ENCODE measurements at places on chromosomes 16 and 17. TPM values are rescaled to one million over a fixed set of nuclear protein-coding genes. Genes with fewer than 3 reads are reported as not detected.
A peak's percentile ranks its signal among the peaks of the same experiment; 100 is the strongest.

- no peak overlapping the region for H3K27ac ChIP-seq
- H3K27me3 ChIP-seq, result no peaks in the 10 kb centered on the region
- H3K4me3 ChIP-seq, result no peak overlapping the region
- H3K4me1 ChIP-seq, result no peaks in the 10 kb centered on the region
- H3K36me3 ChIP-seq, result no peaks in the 10 kb centered on the region
Measured at GRCh38 chr17:51909971-51910370, 248.5 kb downstream of the CA10 start.

GRCh38 chr17:75642784-75643642 is 9.8 kb downstream of the SMIM5 start:
- H3K36me3 ChIP-seq, result no peaks in the 10 kb centered on the region
- DNase-seq, result peak; percentile 81
- H3K27ac ChIP-seq, result no peak overlapping the region
- no peaks in the 10 kb centered on the region for H3K4me1 ChIP-seq
- no peak overlapping the region for H3K4me3 ChIP-seq

- DNase-seq, result no peak
- no peaks in the 10 kb centered on the region for H3K4me1 ChIP-seq
Measured at GRCh38 chr16:7992616-7993015, 597.7 kb downstream of the TMEM114 start.

DNA sequence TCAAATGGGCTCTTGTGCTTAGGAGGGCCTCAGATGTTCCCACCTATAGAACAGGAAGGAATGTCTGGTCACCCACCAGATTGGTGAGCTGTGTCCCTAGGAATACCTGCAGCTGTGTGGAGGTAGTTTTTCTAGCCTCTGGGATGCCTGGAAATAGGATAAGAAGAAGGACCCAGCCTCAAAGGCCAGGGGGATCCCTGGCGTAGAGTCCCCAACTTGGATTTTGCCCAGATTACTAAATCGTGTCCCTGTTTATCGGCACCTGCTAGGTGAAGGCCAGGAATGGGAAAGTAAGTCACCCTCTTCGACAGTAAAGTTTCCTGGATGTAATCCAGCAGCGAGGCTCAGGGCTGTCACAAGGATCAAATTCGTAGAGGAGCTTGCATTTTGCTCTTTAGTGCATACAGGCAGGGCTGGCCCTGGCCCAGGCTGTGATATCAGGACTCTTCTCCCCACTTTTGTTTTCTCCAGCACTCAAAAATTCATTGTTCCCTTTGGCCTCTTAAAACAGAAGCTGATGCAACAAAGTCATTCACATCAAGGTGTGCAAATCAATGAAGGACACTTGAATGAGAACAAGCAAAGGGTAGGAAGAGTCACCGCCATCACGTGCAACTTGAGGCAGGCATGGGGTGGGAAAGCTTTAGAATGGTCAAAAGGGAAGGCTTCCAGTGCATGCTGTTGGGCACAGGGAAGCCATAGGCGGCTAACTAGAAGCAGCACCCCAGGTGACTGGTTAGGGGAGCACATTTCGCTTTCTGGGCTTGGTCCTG is 7.5 kb downstream of the SLC13A2 start:
- no peak overlapping the region for H3K27ac ChIP-seq
- peaks cover 34% of the 10 kb centered on the region for H3K27me3 ChIP-seq
- H3K36me3 ChIP-seq, result no peaks in the 10 kb centered on the region
- no peak overlapping the region for H3K4me3 ChIP-seq
- DNase-seq, result peak; percentile 55

DNA sequence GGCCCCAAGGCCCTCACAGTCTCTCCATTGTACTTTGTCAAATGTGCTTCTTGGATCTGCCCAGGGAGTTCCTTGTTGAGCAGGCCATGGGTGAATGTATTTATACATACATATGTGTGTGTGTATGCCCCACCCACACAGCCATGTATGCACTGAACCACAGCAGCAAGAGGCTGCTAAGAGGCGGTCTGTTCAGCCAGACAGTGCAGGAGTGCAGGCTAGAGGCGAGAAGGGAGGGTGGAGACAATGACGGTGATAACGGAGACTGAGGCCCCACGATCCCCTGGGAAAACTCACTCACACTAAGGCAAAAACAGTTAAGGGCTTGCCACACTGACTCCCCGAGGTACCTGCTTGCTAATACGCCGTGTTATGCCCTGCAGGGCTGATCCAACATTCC is 151.0 kb upstream of the CDC42EP4 start:
- no peak overlapping the region for H3K27ac ChIP-seq
- DNase-seq, result peak; percentile 39
- H3K4me1 ChIP-seq, result no peaks in the 10 kb centered on the region
- no peaks in the 10 kb centered on the region for H3K27me3 ChIP-seq
- no peaks in the 10 kb centered on the region for H3K36me3 ChIP-seq
- H3K4me3 ChIP-seq, result no peak overlapping the region

- peaks cover 14% of the 10 kb centered on the region for H3K4me1 ChIP-seq
- no peaks in the 10 kb centered on the region for H3K36me3 ChIP-seq
- H3K27me3 ChIP-seq, result no peaks in the 10 kb centered on the region
- peak overlapping the region; percentile 46 for H3K27ac ChIP-seq
- no peak for DNase-seq
- no peak overlapping the region for H3K4me3 ChIP-seq
Measured at GRCh38 chr16:27264151-27264550, 4.4 kb downstream of the NSMCE1 start.

GRCh38 chr16:3095869-3096268 is 3.2 kb downstream of the ZSCAN10 start:
- no peak overlapping the region for H3K27ac ChIP-seq
- peak; percentile 93 for DNase-seq
- no peak overlapping the region for H3K4me3 ChIP-seq

DNA sequence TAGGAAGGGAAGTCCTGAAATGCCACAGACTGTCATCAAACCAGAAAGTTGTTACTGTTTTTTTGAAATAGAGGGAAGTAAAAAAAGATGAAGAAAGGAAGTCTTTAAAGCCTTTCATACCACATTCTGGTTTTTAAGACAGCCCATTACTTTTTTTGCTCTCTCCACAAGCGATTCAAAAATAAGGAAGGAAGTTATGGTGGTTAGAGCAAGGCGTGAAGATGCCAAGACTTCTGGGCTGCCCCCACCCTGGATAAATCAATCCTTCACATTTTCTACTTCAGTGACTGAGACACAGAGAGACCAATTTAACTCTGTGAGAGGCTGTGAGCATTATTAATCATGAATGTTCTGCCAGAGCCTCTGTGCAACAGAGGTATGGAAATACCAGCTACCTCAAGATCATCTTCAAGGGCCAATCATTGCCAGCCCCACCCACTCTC is 82.3 kb upstream of the BCAR1 start:
- no peak overlapping the region for H3K27ac ChIP-seq
- no peak overlapping the region for H3K4me3 ChIP-seq
- H3K36me3 ChIP-seq, result no peaks in the 10 kb centered on the region
- no peaks in the 10 kb centered on the region for H3K4me1 ChIP-seq
- no peak for DNase-seq

DNA sequence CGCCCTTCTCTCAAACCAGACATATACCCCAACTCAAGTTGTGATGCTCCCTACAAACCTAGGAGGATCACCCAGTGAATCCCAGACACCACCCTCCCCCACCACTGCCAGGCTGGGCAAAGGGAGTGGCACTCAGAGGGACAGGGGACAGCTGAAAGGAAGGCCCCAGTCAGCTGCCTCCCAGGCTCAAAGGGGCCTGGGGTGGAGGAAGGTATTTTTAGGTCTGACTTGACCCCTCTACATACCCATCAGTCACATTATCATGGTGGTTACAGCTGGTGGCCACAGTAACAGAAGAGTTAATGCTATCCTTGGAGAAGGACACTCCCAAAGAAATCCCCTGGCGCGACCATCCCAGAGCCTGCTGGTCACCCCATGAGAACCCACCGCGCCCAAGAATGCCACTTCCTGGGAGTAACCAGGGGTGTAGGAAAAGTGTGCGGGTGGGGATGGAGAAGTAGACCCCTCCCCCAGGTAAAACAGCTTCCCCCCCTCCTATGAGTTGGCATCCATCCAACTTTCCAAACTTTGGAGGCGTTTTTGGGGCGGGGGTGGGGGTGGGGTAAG is 1.1 kb downstream of the CACNB1 start:
- no peak overlapping the region for H3K27ac ChIP-seq
- peaks cover 27% of the 10 kb centered on the region for H3K4me1 ChIP-seq
- H3K36me3 ChIP-seq, result peaks cover 30% of the 10 kb centered on the region
- peak overlapping the region; percentile 81 for H3K4me3 ChIP-seq

DNA sequence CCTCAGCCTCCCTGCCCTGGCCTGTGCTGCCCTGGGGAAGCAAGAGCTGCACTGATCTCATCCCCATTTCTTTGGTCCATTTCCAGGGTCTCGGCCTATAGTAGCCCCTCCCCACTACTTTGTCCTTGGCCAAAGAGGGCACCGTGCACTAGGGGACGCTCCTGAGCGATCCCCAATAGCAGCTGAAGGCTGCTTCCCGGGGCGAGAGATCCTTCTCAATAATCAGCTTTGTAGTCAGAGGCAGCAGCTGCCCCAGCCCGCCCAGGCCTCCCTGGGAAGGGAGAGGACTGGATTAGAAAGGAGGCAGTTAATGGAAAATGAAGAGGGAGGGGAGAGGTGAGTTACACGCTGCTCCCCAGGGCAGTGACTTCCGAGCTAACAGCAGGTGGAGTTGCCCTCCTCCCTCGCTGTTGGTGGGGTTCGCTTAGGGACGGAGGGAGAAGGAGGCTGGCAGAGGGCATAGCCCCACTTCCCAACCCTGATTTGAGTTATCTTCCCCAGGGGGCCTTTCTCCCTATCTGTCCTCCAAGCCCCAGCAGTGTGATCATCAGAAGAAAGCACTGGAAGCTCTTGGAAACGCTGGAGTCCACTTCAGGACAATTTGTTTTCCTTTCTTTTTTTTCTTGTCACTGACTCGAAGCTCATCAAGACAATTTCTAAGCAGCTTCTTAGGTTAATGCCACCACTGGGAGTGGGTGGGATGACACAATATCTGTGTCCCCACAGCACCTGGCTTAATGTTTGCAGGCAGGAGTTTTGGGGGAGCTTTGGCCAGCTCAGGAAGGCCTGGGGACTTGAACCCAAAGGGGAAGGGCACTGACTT is 2.6 kb downstream of the MXRA7 start:
- peak overlapping the region; percentile 99 for H3K27ac ChIP-seq
- peaks cover 22% of the 10 kb centered on the region for H3K36me3 ChIP-seq
- H3K4me1 ChIP-seq, result peaks cover 32% of the 10 kb centered on the region
- peak; percentile 68 for DNase-seq
- peak overlapping the region; percentile 85 for H3K4me3 ChIP-seq

- H3K4me3 ChIP-seq, result no peak overlapping the region
- peaks cover 33% of the 10 kb centered on the region for H3K27me3 ChIP-seq
- no peak for DNase-seq
Measured at GRCh38 chr17:48406936-48407567, 23.0 kb downstream of the SKAP1 start.

DNA sequence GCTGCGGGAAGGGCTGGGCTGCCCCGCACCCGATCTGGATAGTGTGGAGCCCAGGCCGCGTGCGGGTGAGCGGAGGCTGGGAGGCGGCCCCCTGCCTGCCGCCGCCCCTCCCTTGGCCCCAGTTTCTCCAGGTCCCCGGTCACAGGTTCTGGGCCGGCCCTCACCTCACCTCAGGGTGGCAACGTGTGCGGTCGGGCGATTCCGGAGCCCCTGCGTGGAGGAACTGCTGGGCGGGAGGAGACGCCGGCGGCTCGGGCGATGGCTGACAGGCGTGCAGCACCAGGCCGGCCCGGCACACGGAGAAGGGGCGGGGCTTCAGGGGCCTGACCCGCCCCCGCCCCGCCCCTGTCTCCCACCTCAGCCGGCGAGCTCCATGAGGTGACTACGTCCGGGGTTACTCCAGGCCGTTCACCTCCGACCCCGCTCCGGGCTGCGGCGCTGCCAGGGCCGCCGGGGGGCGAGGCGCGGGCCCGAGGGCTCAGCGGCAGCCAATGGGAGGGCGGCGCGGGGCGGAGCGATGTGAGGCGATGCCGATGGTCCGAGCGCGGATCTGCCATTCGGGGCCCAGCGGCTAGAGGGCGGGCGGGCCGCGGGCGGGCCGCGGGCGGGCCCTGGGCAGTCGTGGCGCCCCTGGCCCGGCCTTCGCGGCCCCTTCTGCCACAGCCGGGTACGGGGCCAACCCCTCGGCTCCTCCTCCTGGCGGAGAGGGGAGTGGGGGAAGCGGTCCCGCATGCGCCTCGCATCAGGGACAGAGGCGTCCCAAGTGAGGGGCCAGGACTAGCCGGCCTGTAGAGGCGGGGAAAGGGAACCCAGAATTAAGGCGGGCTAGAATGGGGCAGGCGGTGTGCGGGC is 16.7 kb upstream of the C17orf78 start:
- peak; percentile 99 for DNase-seq
- peaks cover 22% of the 10 kb centered on the region for H3K4me1 ChIP-seq
- H3K27me3 ChIP-seq, result no peaks in the 10 kb centered on the region
- H3K36me3 ChIP-seq, result no peaks in the 10 kb centered on the region
- H3K4me3 ChIP-seq, result peak overlapping the region; percentile 84

- no peaks in the 10 kb centered on the region for H3K36me3 ChIP-seq
- no peak overlapping the region for H3K4me3 ChIP-seq
- no peaks in the 10 kb centered on the region for H3K27me3 ChIP-seq
- no peak overlapping the region for H3K27ac ChIP-seq
Measured at GRCh38 chr16:81582655-81583441, 138.2 kb downstream of the CMIP start.

DNA sequence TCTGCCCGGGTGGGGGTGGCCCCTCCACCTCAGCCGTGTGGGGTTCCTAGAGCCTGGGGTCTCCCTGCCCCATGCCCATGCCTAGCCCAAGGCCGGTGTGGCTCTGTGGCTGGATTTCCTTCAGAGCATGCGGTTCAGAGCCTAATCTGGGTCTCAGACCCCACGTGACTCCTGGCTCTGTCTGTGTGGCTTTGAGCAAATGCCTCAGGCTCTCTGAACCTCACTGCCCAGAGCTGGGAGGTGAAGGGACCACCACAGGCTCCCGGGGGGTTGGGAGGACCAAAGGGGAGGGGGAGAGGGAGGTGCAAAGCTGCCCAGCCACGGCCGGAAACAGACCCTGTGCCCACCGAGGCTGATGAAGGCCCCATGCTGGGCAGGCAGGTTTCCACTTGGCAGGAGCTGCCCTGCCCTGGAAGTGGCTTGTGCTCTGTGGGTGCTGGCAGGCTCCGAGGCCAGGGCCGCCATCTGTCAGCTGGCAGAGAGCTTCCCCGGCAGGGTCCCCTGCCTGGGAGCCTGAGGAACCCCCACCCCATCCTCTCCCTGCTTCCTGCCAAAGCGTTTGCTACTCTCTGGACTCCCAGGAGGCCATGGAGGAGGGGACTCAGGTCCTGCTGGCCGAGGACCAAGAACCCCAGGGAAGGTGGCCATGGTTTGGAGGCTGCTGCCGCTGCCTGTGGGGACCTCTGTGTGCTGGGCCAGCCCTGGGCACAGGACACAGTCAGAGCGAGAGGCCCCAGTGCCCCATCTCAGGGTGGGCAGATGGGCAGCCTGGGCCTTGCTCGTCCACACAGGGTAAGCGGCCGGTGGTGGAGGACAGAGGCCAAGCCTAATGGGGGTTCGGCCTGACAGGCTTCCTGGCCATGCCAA is 4.0 kb downstream of the CDH15 start:
- no peaks in the 10 kb centered on the region for H3K36me3 ChIP-seq
- no peak overlapping the region for H3K27ac ChIP-seq
- DNase-seq, result peak; percentile 89
- peaks cover 5% of the 10 kb centered on the region for H3K27me3 ChIP-seq
- H3K4me1 ChIP-seq, result peaks cover 11% of the 10 kb centered on the region

- DNase-seq, result no peak
- no peak overlapping the region for H3K27ac ChIP-seq
- no peak overlapping the region for H3K4me3 ChIP-seq
- peaks cover 3% of the 10 kb centered on the region for H3K27me3 ChIP-seq
Measured at GRCh38 chr16:85943711-85944110, 44.7 kb downstream of the IRF8 start.

- H3K27me3 ChIP-seq, result no peaks in the 10 kb centered on the region
- no peaks in the 10 kb centered on the region for H3K4me1 ChIP-seq
- no peak overlapping the region for H3K27ac ChIP-seq
- no peak for DNase-seq
Measured at GRCh38 chr16:24433706-24434105, 105.7 kb upstream of the RBBP6 start.

Gene TMC7
- 1.1 TPM for total RNA-seq

Gene MCRIP2
- 20.0 TPM for total RNA-seq

Gene CACNA1G
- under 0.01 TPM for total RNA-seq

Gene PALB2
- total RNA-seq, result 15.9 TPM

Gene CTRB2
- not detected for total RNA-seq

Gene CDRT15L2
- total RNA-seq, result not detected

Data from osteoblast (primary cell).